ENCODE measurements at places on chromosomes 5 and 9. TPM values are rescaled to one million over a fixed set of nuclear protein-coding genes. Genes with fewer than 3 reads are reported as not detected.

The ADGRV1 gene
- 0.52 TPM for total RNA-seq

The ZNF483 gene
- 22.1 TPM for total RNA-seq

The ARID3C gene
- not detected for total RNA-seq

The DDX4 gene
- total RNA-seq: not detected

The NUDT12 gene
- total RNA-seq: not detected

The PCDHA1 gene
- not detected for total RNA-seq

The UNC13B gene
- 0.96 TPM for total RNA-seq

The PCA3 gene
- total RNA-seq: not detected

The HNRNPA0 gene
- 38.1 TPM for total RNA-seq

The C5orf47 gene
- not detected for total RNA-seq

The ABLIM3 gene
- total RNA-seq: 1.8 TPM

The SRD5A1 gene
- total RNA-seq: 5.3 TPM

The GEMIN5 gene
- 8.0 TPM for total RNA-seq

The PCDHGA4 gene
- total RNA-seq: not detected

The OTULINL gene
- total RNA-seq: 47.1 TPM

The PTPRD gene
- 0.47 TPM for total RNA-seq

The SLC22A4 gene
- total RNA-seq: not detected

The MOB3B gene
- 0.12 TPM for total RNA-seq

The REEP2 gene
- not detected for total RNA-seq

The AIF1L gene
- total RNA-seq: 0.12 TPM

The FAT2 gene
- not detected for total RNA-seq

The HRH2 gene
- total RNA-seq: 7.0 TPM

The TAL2 gene
- total RNA-seq: not detected

The TRIP13 gene
- total RNA-seq: 1.2 TPM

The FBN2 gene
- total RNA-seq: not detected

The FAM81B gene
- 0.94 TPM for total RNA-seq

The ACOT12 gene
- not detected for total RNA-seq

The SAPCD2 gene
- total RNA-seq: 1.2 TPM

The TTC33 gene
- 12.0 TPM for total RNA-seq

All from CD4-positive, CD25-positive, alpha-beta regulatory T cell (primary cell).